Smooth muscle cell of trachea (primary cell): ENCODE measurements at places on chromosomes 12 and 14. TPM values are rescaled to one million over a fixed set of nuclear protein-coding genes. Genes with fewer than 3 reads are reported as not detected.

SMIM41 gene
- total RNA-seq = 4.5 and 4.8 TPM in 2 replicates

DEPDC4 gene
- total RNA-seq = 2.6 and 3.9 TPM in 2 replicates

SPTB gene
- under 0.01 TPM in 1 of 2 replicates, not detected in the other for total RNA-seq

PDZRN4 gene
- total RNA-seq = not detected in 2 replicates

TARBP2 gene
- 46.1 and 47.0 TPM in 2 replicates for total RNA-seq

TAS2R13 gene
- total RNA-seq = 1.3 and 4.7 TPM in 2 replicates

VRTN gene
- not detected in 2 replicates for total RNA-seq

TOMM20L gene
- total RNA-seq = not detected in 2 replicates

VWF gene
- total RNA-seq = 0.99 and 2.9 TPM in 2 replicates

TBX5 gene
- total RNA-seq = 19.4 and 26.6 TPM in 2 replicates

RND1 gene
- under 0.01 and 0.33 TPM in 2 replicates for total RNA-seq

ZNF705A gene
- not detected in 2 replicates for total RNA-seq

PRICKLE1 gene
- total RNA-seq = 3.6 and 8.1 TPM in 2 replicates

YBX3 gene
- 80.9 and 140 TPM in 2 replicates for total RNA-seq

TMCC3 gene
- total RNA-seq = 0.73 and 0.83 TPM in 2 replicates

B4GALNT3 gene
- total RNA-seq = under 0.01 TPM in 1 of 2 replicates, not detected in the other

C12orf56 gene
- 1.9 and 2.0 TPM in 2 replicates for total RNA-seq

PRORP gene
- total RNA-seq = 16.0 and 38.8 TPM in 2 replicates

PCED1B gene
- not detected in 2 replicates for total RNA-seq

NEDD1 gene
- 21.2 and 36.1 TPM in 2 replicates for total RNA-seq

ZDHHC22 gene
- not detected in 2 replicates for total RNA-seq

SLC2A14 gene
- 0.17 TPM in 1 of 2 replicates, not detected in the other for total RNA-seq

HHIPL1 gene
- 9.3 and 20.7 TPM in 2 replicates for total RNA-seq

RNF41 gene
- 82.5 and 144 TPM in 2 replicates for total RNA-seq

ISCA2 gene
- total RNA-seq = 23.1 and 29.1 TPM in 2 replicates

OR9K2 gene
- not detected in 2 replicates for total RNA-seq

NAA30 gene
- 15.1 and 15.9 TPM in 2 replicates for total RNA-seq

CCDC175 gene
- total RNA-seq = not detected in 2 replicates

CCDC88C gene
- 0.15 and 0.17 TPM in 2 replicates for total RNA-seq

CLEC9A gene
- total RNA-seq = not detected in 2 replicates

AHNAK2 gene
- total RNA-seq = 279 and 407 TPM in 2 replicates

OLR1 gene
- total RNA-seq = under 0.01 TPM in 1 of 2 replicates, not detected in the other

EGLN3 gene
- total RNA-seq = 0.29 and 0.83 TPM in 2 replicates

CELA1 gene
- not detected in 2 replicates for total RNA-seq

TMEM132D gene
- total RNA-seq = not detected in 2 replicates
